ENCODE measurements at places on chromosomes 4 and X. TPM values are rescaled to one million over a fixed set of nuclear protein-coding genes. Genes with fewer than 3 reads are reported as not detected.
A peak's percentile ranks its signal among the peaks of the same experiment; 100 is the strongest.

GRCh38 chrX:132750331-132751062 is 207.9 kb downstream of the HS6ST2 start:
- no peak overlapping the region for H3K27ac ChIP-seq
- no peaks in the 10 kb centered on the region for H3K36me3 ChIP-seq
- no peaks in the 10 kb centered on the region for H3K4me1 ChIP-seq

- no peaks in the 10 kb centered on the region for H3K36me3 ChIP-seq
- no peak for DNase-seq
- no peak overlapping the region for H3K4me3 ChIP-seq
- no peak overlapping the region for H3K27ac ChIP-seq
- no peaks in the 10 kb centered on the region for H3K4me1 ChIP-seq
- peaks cover 3% of the 10 kb centered on the region for H3K27me3 ChIP-seq
These were observed 7.8 kb downstream of the SERTM2 start for GRCh38 chrX:111519215-111519614.

CT83 gene
- not detected for polyA plus RNA-seq

GRCh38 chr4:12852338-12853307 is 631.5 kb downstream of the RAB28 start:
- H3K27ac ChIP-seq: no peak overlapping the region
- peak; percentile 57 for DNase-seq
- H3K36me3 ChIP-seq: no peaks in the 10 kb centered on the region
- H3K4me3 ChIP-seq: no peak overlapping the region
- no peaks in the 10 kb centered on the region for H3K4me1 ChIP-seq
- no peaks in the 10 kb centered on the region for H3K27me3 ChIP-seq

GRCh38 chr4:103915224-103915869 is 195.6 kb upstream of the TACR3 start:
- H3K27me3 ChIP-seq: no peaks in the 10 kb centered on the region
- no peaks in the 10 kb centered on the region for H3K4me1 ChIP-seq
- no peak overlapping the region for H3K27ac ChIP-seq
- H3K4me3 ChIP-seq: no peak overlapping the region
- DNase-seq: peak; percentile 3
- H3K36me3 ChIP-seq: no peaks in the 10 kb centered on the region

- no peaks in the 10 kb centered on the region for H3K27me3 ChIP-seq
- H3K27ac ChIP-seq: no peak overlapping the region
- H3K36me3 ChIP-seq: no peaks in the 10 kb centered on the region
- H3K4me3 ChIP-seq: no peak overlapping the region
These were observed 1661.6 kb upstream of the PCDH7 start for GRCh38 chr4:29058531-29058930.

MAGEA10 gene
- polyA plus RNA-seq: 0.04 TPM

GRCh38 chr4:99832321-99832720 is 15.7 kb downstream of the DAPP1 start:
- H3K27me3 ChIP-seq: no peaks in the 10 kb centered on the region
- H3K4me3 ChIP-seq: no peak overlapping the region
- H3K36me3 ChIP-seq: no peaks in the 10 kb centered on the region
- DNase-seq: no peak
- no peaks in the 10 kb centered on the region for H3K4me1 ChIP-seq
- H3K27ac ChIP-seq: no peak overlapping the region

DNA sequence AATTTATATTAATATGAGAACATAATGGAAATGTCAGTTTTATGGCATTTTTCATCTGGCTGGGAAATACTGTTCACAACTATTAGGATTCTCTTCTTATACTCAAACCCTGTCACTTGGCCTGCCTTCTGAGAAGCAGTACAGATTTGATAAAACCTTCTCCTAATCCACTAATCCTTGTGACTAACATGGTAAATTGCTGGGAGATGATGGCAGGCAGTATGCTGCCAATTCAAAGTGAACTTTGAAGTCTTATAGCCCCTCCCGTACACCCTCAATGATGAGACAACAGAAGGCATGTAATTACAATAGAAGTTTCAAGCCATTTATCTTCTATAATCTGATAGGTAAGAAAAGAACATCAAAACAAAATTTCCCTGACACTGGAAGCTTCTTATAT is 36.9 kb downstream of the PAQR3 start:
- H3K27ac ChIP-seq: no peak overlapping the region
- H3K36me3 ChIP-seq: peaks cover 7% of the 10 kb centered on the region
- no peaks in the 10 kb centered on the region for H3K4me1 ChIP-seq
- no peak overlapping the region for H3K4me3 ChIP-seq
- H3K27me3 ChIP-seq: no peaks in the 10 kb centered on the region

- H3K4me1 ChIP-seq: no peaks in the 10 kb centered on the region
- DNase-seq: no peak
- H3K4me3 ChIP-seq: no peak overlapping the region
- no peak overlapping the region for H3K27ac ChIP-seq
These were observed 18.6 kb downstream of the PGRMC2 start for GRCh38 chr4:128268970-128269369.

GRCh38 chrX:46643636-46644035 is 70.1 kb downstream of the CHST7 start:
- no peaks in the 10 kb centered on the region for H3K36me3 ChIP-seq
- H3K4me3 ChIP-seq: no peak overlapping the region
- no peaks in the 10 kb centered on the region for H3K27me3 ChIP-seq

DNA sequence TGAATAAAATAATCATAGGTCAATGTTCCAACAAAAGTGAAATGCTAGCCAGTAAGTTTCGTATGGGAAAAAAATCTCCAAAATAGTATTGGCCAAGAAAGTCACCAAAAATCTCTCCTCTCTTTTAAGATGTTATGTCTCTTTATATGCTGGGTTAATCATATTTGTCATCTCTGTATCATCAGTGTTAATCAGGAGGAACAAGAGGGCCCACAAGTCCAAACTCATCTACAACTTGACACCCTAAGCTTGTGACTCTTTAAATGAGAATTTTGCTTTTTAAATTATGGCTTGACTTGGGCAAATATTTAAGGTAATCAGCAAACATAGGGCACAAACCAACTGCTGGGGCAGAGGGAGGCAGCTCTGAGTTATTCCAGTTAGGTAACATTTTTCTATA is 75.5 kb downstream of the AMMECR1 start:
- no peak for DNase-seq
- H3K27ac ChIP-seq: no peak overlapping the region
- H3K27me3 ChIP-seq: no peaks in the 10 kb centered on the region

GRCh38 chrX:68995780-68996551 is 167.1 kb downstream of the EFNB1 start:
- H3K4me3 ChIP-seq: peak overlapping the region; percentile 20
- peak overlapping the region; percentile 70 for H3K27ac ChIP-seq
- H3K36me3 ChIP-seq: no peaks in the 10 kb centered on the region
- DNase-seq: peak; percentile 87
- no peaks in the 10 kb centered on the region for H3K27me3 ChIP-seq

DNA sequence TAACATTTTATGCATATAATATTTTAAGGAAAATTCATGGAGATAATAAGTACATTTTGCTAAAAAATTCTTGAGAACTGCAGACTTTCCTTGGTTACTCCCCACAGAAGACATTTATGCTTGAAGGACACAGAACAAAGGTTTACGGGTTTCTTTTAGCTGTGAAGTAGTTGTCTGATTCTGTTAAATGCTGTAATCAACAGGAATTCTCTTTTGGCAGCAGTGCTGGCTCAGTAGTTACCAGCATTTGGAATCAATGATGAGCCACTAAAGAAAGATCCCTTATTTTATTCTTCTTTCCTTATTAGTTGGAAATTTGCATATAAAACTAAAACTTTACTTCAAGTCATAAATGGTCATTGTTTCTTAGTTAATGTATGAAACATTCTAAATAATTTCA is 199.3 kb upstream of the FAT4 start:
- no peaks in the 10 kb centered on the region for H3K27me3 ChIP-seq
- H3K4me3 ChIP-seq: no peak overlapping the region
- no peaks in the 10 kb centered on the region for H3K36me3 ChIP-seq

- peaks cover 16% of the 10 kb centered on the region for H3K27me3 ChIP-seq
- no peaks in the 10 kb centered on the region for H3K4me1 ChIP-seq
- no peak within 1 kb of the TSS for H3K4me3 ChIP-seq
These were observed at the start of gene NPFFR2 for GRCh38 chr4:72031868-72032608. Gene NPFFR2 (plus strand): TSS chr4:72032000. CDS start chr4:72128592, 96,592 bp downstream.

- H3K27me3 ChIP-seq: no peaks in the 10 kb centered on the region
- no peaks in the 10 kb centered on the region for H3K4me1 ChIP-seq
- DNase-seq: no peak
- no peak overlapping the region for H3K27ac ChIP-seq
- H3K36me3 ChIP-seq: no peaks in the 10 kb centered on the region
- H3K4me3 ChIP-seq: no peak overlapping the region
These were observed 184.9 kb upstream of the PCDH7 start for GRCh38 chr4:30535255-30535654.

MTNR1A gene
- polyA plus RNA-seq: 0.15 TPM

GRCh38 chrX:30156009-30156408 is 59.4 kb upstream of the MAGEB2 start:
- no peak for DNase-seq
- H3K36me3 ChIP-seq: no peaks in the 10 kb centered on the region
- H3K4me1 ChIP-seq: no peaks in the 10 kb centered on the region
- H3K27me3 ChIP-seq: no peaks in the 10 kb centered on the region
- no peak overlapping the region for H3K4me3 ChIP-seq

GRCh38 chr4:138890891-138891570 is 124.5 kb upstream of the NOCT start:
- H3K4me1 ChIP-seq: no peaks in the 10 kb centered on the region
- DNase-seq: no peak
- no peaks in the 10 kb centered on the region for H3K27me3 ChIP-seq
- no peak overlapping the region for H3K27ac ChIP-seq

- no peak overlapping the region for H3K27ac ChIP-seq
- H3K4me3 ChIP-seq: no peak overlapping the region
- no peaks in the 10 kb centered on the region for H3K4me1 ChIP-seq
- no peaks in the 10 kb centered on the region for H3K27me3 ChIP-seq
These were observed 39.3 kb downstream of the NKX6-1 start for GRCh38 chr4:84459783-84460182.

UCHL1 gene
- polyA plus RNA-seq: not detected

MAGEB10 gene
- polyA plus RNA-seq: not detected

HELT gene
- polyA plus RNA-seq: not detected

DNA sequence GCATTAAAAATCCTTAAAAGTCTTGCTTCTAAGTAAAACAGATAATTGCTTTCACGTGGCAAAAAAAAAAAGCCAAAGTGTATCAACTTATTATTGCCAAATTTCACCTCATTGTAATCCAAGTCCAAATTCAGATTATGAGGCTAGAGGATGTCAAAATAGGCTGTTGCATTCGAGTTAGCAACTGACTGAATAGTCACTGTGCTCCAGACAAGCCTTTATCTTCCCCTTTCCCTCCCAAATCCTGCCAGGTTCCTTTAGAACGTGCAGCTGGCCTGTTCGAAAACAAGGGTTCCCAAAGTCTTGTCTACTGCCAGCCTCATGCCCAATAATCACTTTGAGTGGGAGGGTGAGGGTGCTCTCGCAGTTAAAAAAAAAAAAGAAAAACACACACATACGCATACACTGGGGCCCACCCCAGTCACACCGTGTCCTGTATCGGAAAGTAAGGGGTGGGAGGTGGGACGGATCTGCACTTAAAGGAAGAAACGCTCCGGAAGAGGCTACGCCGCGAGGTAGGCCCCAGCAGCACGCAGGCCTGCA is 603 bp downstream of the MAD2L1 start:
- DNase-seq: no peak
- H3K27ac ChIP-seq: peak overlapping the region; percentile 97
- peaks cover 13% of the 10 kb centered on the region for H3K4me1 ChIP-seq
- H3K27me3 ChIP-seq: no peaks in the 10 kb centered on the region
